ENCODE measurements at places on chromosomes 4 and X.
A peak's percentile ranks its signal among the peaks of the same experiment; 100 is the strongest.

GRCh38 chr4:40962551-40963180 is 212.9 kb downstream of the NSUN7 start:
- DNase-seq: no peak

- no peak for DNase-seq
Measured at GRCh38 chrX:119028733-119029330, 44.0 kb upstream of the CT47C1 start.

GRCh38 chrX:136828830-136829229 is 48.1 kb upstream of the ARHGEF6 start:
- no peak for DNase-seq

GRCh38 chrX:104113222-104113965 is 1.1 kb downstream of the ZCCHC18 start:
- DNase-seq: peak; percentile 71

GRCh38 chr4:10554694-10555093 is 97.5 kb upstream of the ZNF518B start:
- DNase-seq: peak; percentile 57

DNA sequence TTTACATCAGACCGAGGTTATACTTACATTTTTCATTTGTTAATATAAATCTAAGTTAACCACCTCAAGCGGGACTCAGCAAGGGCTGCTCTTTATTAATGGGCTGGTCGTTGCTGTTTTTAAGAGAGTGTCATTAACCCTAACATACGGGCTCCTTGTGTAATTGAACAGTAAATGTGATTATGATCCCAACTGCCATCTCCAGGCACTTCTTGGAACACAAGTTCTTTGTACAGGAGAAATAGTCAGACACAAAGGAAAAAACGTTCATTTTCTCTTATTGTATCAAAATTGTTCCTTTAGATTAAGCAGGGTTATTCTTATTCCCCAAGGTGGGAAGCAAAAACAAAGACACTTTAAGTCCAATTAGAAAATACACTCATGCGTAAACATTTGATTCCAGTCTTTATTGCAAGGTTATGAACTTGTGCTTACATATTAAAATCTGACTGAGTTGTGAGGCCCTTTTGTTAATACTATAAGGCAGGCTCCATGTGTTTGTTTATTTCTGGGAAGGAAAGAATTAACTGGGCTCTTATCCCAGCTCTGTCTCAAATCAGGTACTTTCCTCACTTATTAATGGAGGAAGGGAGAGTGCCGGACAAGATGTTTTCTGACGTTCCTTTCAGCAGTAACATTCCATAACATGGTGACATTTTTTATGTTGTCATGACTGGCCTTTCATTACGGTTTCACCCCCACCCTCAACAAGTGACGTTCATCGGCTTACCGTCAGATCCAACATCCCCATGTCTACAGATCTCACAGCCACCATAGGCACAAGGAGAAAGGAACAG is 95.9 kb downstream of the RASL11B start:
- no peak for DNase-seq

DNA sequence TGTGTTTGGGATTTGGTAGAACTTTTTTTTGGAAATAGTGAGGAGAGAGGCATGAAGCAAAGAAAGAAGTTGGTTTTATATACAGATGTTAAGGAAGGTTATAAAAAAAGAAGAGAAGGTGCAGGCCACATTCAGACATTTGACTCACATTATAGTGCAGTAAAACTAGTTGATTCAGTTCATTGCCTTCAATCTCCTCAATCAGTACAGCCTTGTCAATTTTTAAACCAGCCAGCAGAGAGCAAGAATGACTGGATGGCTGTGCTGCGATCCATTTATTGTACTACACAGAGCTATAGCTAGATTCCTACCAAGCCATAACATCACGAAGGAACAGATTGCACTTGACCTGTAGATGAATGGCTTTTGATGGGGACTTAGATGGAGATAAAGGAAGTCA is 79.7 kb upstream of the LSM6 start:
- DNase-seq: no peak

DNA sequence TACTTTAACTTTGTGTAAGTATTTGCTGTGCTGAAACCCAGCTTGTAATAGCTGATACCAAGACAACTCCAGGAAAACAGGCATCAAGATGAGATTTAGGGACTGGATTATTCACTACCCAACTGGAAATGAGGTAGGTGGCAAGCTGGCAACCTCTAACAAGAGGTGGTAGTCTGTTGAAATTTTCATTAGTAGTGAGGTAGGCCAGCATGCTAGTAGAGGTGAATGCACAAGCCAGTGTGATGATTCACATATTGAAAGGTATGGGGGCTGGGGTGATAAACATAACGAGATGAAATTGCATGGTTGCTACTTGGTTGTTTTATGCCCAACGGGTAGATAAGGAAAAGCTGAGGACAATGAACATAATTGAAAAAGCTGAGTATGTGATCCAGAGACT is 8.5 kb upstream of the TMPRSS11D start:
- no peak for DNase-seq

DNA sequence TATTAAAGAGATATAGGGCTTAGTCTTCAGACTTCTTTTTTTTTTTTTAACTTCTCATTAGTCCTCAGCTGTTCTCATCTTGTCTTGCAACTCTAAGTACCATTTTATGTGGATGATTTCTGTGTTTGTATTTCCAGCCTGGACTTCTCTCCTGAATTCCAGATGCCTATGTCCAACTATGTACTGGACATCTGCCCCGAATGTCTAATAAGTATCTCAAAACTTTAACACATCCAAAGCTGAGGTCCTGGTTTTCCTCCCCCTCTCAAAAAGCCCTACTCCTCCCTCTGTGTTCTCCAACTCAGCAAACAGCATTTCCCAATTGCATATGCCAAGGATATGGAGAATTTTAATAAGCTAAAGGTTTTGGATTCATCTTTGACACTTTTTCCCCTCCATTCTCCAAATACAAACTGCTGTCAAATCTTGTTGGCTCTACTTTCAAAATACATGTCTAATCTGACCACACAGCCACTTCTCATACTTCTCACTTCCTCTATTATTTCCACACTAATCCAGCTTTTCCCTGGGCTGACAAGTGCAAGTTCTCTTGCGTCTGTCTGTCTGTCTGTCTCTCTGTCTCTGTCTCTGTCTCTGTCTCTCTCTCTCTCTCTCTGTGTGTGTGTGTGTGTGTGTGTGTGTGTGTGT is 79.8 kb downstream of the CLCN5 start:
- no peak for DNase-seq

DNA sequence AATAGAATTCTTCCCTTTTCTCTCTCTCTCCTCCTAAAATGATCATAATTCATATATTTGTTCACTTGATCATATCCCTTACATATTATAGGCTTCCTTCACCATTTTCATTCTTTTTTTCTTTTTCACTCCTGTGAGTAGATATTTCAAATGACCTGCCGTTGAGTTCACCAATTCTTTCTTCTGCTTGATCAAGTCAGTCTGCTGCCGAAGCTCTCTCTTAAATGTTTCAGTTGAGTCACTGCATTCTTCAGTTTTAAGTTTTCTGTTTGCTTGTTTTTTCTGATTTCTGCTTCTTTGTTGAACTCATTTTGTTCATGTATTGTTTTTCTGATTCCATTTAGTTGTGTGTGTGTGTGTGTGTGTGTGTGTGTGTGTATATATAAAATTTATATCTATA is 354.3 kb downstream of the GPAT3 start:
- DNase-seq: no peak

- DNase-seq: no peak
Measured at GRCh38 chr4:1978226-1978625, 30.5 kb downstream of the NELFA start.

DNA sequence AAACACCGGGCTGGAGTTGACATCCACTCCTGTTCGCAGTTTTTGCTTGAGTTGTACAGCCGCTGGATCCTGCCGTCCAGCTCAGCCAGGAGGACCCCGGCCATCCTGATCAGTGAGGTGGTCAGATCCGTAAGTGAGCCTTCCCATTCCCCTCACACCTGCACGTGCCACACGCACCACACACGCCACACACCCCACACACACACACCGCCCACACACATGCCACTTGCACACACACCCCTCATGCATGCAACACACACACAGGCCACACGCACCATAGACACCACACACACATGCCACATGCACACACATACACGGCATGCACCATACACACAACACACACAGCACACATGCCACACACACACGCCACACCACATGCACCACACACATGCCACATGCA is 20.1 kb upstream of the MSANTD1 start:
- DNase-seq: no peak
